ENCODE measurements at places on chromosomes 3 and 15.

- DNase-seq: no peak
These were observed 173.7 kb downstream of the CDIN1 start for GRCh38 chr15:36753173-36753572.

- DNase-seq: no peak
These were observed 40.1 kb downstream of the ANAPC13 start for GRCh38 chr3:134445636-134446035.

GRCh38 chr3:142418926-142419592, 28.8 kb downstream of the XRN1 start:
- DNase-seq: no peak

DNA sequence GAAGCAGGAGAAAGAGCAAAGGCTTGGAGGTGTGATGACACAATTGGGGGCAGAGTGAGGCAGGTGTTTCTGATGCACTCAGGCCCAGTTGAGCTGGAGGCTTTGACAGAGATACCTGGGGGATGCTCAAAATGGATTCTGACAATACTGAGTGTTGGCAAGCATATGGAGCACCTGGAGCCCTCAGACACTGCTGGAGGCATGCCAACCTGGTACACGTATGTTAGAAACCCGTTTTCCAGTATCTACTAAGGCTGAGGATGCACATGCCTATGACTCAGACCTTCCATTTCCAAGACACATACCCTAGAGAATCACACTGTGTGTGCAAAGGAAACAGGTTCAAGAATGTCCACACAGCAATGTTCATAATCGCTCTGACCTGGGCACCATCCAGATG, 58.7 kb downstream of the WNT7A start:
- DNase-seq: no peak

DNA sequence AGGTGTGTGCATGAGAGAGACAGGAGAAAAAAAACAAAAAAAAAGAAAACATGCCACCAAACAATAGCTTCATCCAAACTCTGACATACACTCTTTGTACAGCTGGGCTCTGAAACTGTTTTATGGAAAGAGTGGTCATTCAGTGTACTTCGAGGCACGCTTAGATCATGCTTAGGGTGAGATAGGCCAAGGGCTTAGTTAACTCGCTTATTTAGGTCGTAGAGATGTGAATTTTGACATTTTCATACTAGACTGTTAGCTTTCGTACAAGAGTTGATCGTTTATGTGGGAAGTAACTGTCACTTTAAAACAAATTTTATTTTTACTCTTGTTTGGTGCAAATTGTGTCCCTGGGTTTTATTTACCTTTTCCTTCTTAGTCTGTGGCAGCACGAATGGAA, 166.4 kb downstream of the GHSR start:
- DNase-seq: no peak

Measured in ecto neural progenitor cell (in vitro differentiated cells).